ENCODE measurements at places on chromosomes 3 and 15. TPM values are rescaled to one million over a fixed set of nuclear protein-coding genes. Genes with fewer than 3 reads are reported as not detected.

The ACOX2 gene
- 25.8 TPM for total RNA-seq

The CHL1 gene
- 2.6 TPM for total RNA-seq

The ROPN1B gene
- total RNA-seq: not detected

The OSTN gene
- total RNA-seq: 0.57 TPM

The ATP13A4 gene
- 0.18 TPM for total RNA-seq

The IL17RD gene
- 1.1 TPM for total RNA-seq

The WNT7A gene
- total RNA-seq: under 0.01 TPM

The SLC38A3 gene
- total RNA-seq: not detected

The FRG2C gene
- not detected for total RNA-seq

The TMCO5A gene
- not detected for total RNA-seq

The MOBP gene
- total RNA-seq: not detected

The MELTF gene
- total RNA-seq: 29.0 TPM

The CHRNA5 gene
- 0.14 TPM for total RNA-seq

The UROC1 gene
- not detected for total RNA-seq

The STX19 gene
- total RNA-seq: not detected

The ITPKA gene
- 0.92 TPM for total RNA-seq

The MGLL gene
- 10.9 TPM for total RNA-seq
